ENCODE measurements at places on chromosomes 4 and X. TPM values are rescaled to one million over a fixed set of nuclear protein-coding genes. Genes with fewer than 3 reads are reported as not detected.

GRCh38 chrX:134933248-134933647 lies 57.5 kb upstream of the SMIM10 start:
- H3K36me3 ChIP-seq, result no peaks in the 10 kb centered on the region
- no peak overlapping the region for H3K4me3 ChIP-seq
- H3K27me3 ChIP-seq, result no peaks in the 10 kb centered on the region
- no peaks in the 10 kb centered on the region for H3K4me1 ChIP-seq

- no peaks in the 10 kb centered on the region for H3K36me3 ChIP-seq
- no peak overlapping the region for H3K27ac ChIP-seq
- no peak overlapping the region for H3K4me3 ChIP-seq
- no peak for DNase-seq
- H3K27me3 ChIP-seq, result no peaks in the 10 kb centered on the region
Measured at GRCh38 chr4:117421706-117422105, 336.3 kb upstream of the TRAM1L1 start.

DNA sequence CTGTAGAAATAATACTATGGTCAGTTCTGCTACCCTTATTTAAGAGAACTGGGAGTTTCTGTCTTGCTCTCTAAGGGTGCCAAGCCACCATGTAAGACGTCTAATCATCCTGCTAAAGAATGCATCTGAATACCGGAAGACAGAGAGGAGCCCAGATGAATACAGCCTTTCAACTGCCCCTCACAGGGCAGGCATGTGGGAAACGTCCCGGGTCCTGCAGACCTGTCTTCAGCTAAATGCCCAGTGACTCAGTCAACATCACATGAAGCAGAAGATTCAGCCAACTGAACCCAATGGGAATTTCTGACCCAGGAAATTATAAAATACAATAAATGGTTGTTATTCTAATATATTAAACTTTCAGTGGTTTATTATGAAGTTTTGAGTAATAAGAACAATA lies 2141.0 kb upstream of the AGA start:
- DNase-seq, result no peak
- no peaks in the 10 kb centered on the region for H3K27me3 ChIP-seq
- no peak overlapping the region for H3K4me3 ChIP-seq
- no peaks in the 10 kb centered on the region for H3K36me3 ChIP-seq
- H3K4me1 ChIP-seq, result no peaks in the 10 kb centered on the region

GRCh38 chrX:130086447-130087206 lies 23.7 kb downstream of the ELF4 start:
- DNase-seq, result no peak
- no peaks in the 10 kb centered on the region for H3K36me3 ChIP-seq
- no peak overlapping the region for H3K27ac ChIP-seq
- no peaks in the 10 kb centered on the region for H3K27me3 ChIP-seq

DNA sequence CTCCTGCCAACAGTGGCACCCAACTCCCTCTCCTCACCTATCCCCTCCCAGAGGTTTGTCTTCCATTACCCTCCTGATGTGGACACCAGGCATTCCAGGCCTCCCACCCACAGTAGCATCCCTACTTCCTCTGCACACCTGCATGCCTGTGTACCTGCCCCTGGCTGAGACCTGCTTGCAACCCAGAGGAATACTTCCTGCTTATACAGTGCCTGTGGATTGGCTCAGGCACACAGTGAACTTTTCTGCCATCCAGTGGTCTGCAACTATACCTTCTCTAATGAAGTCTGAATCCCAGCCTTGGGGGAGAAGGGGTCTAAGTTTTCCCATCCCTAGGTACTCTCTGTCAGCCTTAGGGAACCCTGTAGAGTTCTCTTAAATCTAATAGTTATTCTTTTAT lies 169.9 kb downstream of the IQCM start:
- no peaks in the 10 kb centered on the region for H3K27me3 ChIP-seq
- no peaks in the 10 kb centered on the region for H3K4me1 ChIP-seq
- DNase-seq, result no peak
- H3K36me3 ChIP-seq, result no peaks in the 10 kb centered on the region
- no peak overlapping the region for H3K4me3 ChIP-seq

DNA sequence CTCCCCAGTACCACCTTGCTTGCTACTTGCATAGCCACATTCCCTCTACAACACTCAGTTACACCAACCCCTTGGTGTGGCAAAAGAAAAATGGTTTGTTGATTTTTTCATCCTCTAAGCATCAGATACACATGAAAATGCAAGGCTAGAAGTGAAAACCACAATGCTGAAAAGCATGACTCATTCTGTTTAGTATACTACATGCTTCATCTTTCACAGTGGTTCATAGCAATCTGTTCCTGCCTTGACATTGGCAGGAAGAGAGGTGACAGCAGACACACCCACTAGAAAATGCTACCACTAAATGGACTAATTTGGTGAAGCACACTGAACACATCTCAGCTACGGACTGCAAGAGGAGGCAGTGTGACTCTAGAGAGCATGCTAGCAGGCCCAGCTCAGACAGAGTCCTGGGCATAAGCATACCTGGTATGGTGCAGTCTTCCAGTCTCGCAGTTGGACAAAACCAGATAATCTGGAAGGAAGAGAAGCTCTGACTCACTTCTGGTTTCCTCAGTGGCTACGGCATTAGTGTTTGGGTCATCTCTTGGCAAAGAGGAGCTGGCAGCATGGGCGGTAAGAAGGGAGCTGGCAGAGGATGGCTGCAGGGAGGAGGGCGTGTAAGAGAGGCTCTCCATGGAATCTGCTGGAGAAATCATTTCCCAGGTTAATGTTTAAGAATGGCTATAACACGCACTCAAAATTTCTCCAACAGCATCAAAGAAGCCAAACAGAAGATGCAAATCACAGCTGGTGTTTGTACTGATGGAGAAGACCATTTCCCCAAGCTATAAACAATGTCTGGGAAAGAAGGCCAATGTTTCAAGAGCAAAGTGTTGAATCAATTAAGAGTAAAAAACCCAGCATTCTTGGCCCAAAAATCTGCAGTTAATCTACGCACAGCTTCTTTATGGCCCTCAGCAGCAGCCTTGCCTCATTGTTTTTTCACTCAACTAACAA lies 37.8 kb downstream of the GAB3 start:
- no peak for DNase-seq
- no peaks in the 10 kb centered on the region for H3K36me3 ChIP-seq
- H3K4me1 ChIP-seq, result no peaks in the 10 kb centered on the region
- H3K27me3 ChIP-seq, result no peaks in the 10 kb centered on the region

- H3K4me3 ChIP-seq, result no peak overlapping the region
- no peak overlapping the region for H3K27ac ChIP-seq
- DNase-seq, result no peak
- H3K27me3 ChIP-seq, result no peaks in the 10 kb centered on the region
- no peaks in the 10 kb centered on the region for H3K36me3 ChIP-seq
Measured at GRCh38 chrX:28408017-28408723, 179.1 kb upstream of the IL1RAPL1 start.

The OPRPN gene
- not detected for total RNA-seq

- no peaks in the 10 kb centered on the region for H3K27me3 ChIP-seq
- H3K36me3 ChIP-seq, result no peaks in the 10 kb centered on the region
- H3K4me1 ChIP-seq, result no peaks in the 10 kb centered on the region
- DNase-seq, result no peak
Measured at GRCh38 chrX:6311540-6311939, 82.9 kb upstream of the NLGN4X start.

DNA sequence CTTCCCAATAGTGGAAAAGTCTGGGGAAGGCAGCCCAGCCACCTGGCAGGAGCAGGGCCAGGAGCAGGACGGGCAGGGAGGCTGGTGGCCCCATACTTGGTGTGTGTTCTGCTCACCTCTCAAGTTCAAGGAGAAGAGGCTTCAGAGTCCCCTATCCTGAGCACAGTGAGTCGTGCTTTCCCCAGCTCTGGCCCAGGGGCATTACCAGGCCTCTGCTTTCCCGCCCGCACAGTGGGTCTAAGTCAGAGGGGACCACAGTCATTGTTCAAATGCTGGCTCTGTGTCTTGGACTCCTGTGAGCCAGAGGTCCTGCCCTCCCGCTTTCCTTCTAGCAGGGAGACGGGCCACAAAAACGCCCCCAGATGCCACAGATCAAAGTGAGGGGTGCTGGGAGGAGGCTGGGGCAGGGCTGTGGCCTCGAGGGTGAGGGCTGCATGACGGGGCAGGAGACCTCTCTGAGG lies 27.6 kb downstream of the HTRA3 start:
- no peaks in the 10 kb centered on the region for H3K4me1 ChIP-seq
- H3K36me3 ChIP-seq, result peaks cover 7% of the 10 kb centered on the region
- H3K4me3 ChIP-seq, result no peak overlapping the region
- no peak overlapping the region for H3K27ac ChIP-seq
- H3K27me3 ChIP-seq, result no peaks in the 10 kb centered on the region

The AR gene
- total RNA-seq, result 2.7 TPM

- H3K4me1 ChIP-seq, result peaks cover 4% of the 10 kb centered on the region
- H3K4me3 ChIP-seq, result peak overlapping the region; percentile 39
- peak overlapping the region; percentile 64 for H3K27ac ChIP-seq
- H3K36me3 ChIP-seq, result no peaks in the 10 kb centered on the region
Measured at GRCh38 chr4:139887376-139887802, 221.8 kb downstream of the MGST2 start.

DNA sequence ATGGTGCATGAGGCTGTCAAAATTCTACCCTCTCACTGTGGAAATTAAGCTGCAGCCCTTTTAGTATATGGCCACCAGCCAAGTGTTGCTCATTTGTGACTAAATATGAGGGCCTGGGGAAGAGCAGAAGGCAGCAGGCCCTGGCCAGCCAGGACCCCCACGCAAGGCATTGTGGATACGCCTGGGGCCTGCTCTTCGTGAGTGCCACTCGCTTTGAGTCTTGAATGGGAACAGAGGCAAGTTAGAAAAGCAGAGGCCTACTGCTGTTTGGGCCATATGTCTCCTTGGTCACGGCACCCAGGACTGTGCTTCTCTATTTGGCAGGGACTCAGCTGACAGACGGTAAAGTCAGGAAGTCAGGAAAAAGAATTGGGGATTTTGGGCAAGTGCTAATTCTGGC lies 10.9 kb downstream of the RTL5 start:
- peak overlapping the region; percentile 77 for H3K27ac ChIP-seq
- no peaks in the 10 kb centered on the region for H3K27me3 ChIP-seq
- H3K36me3 ChIP-seq, result no peaks in the 10 kb centered on the region
- peaks cover 55% of the 10 kb centered on the region for H3K4me1 ChIP-seq

The TIGD4 gene
- 0.52 TPM for total RNA-seq

GRCh38 chr4:78864405-78865024 lies 74.7 kb downstream of the PAQR3 start:
- DNase-seq, result no peak
- H3K36me3 ChIP-seq, result peaks cover 27% of the 10 kb centered on the region
- H3K27me3 ChIP-seq, result no peaks in the 10 kb centered on the region
- no peak overlapping the region for H3K4me3 ChIP-seq

GRCh38 chrX:134622056-134622812 lies 36.0 kb downstream of the PLAC1 start:
- H3K36me3 ChIP-seq, result no peaks in the 10 kb centered on the region
- no peak overlapping the region for H3K4me3 ChIP-seq
- no peak for DNase-seq
- no peaks in the 10 kb centered on the region for H3K27me3 ChIP-seq
- no peak overlapping the region for H3K27ac ChIP-seq

The ARHGEF38 gene
- total RNA-seq, result not detected

Data from esophagus muscularis mucosa (tissue), 4 donors.